ENCODE measurements at places on chromosomes 3 and 15. TPM values are rescaled to one million over a fixed set of nuclear protein-coding genes. Genes with fewer than 3 reads are reported as not detected.

GRCh38 chr3:131699001-131699400 is 196.2 kb upstream of the MRPL3 start:
- no peaks in the 10 kb centered on the region for H3K27me3 ChIP-seq
- no peaks in the 10 kb centered on the region for H3K4me1 ChIP-seq
- no peak overlapping the region for H3K27ac ChIP-seq
- H3K4me3 ChIP-seq, result no peak overlapping the region

GRCh38 chr3:149401926-149402310 is 24.5 kb upstream of the TM4SF1 start:
- H3K36me3 ChIP-seq, result no peaks in the 10 kb centered on the region
- no peak for DNase-seq
- peak overlapping the region; percentile 49 for H3K27ac ChIP-seq
- peaks cover 12% of the 10 kb centered on the region for H3K4me1 ChIP-seq
- no peak overlapping the region for H3K4me3 ChIP-seq

DNA sequence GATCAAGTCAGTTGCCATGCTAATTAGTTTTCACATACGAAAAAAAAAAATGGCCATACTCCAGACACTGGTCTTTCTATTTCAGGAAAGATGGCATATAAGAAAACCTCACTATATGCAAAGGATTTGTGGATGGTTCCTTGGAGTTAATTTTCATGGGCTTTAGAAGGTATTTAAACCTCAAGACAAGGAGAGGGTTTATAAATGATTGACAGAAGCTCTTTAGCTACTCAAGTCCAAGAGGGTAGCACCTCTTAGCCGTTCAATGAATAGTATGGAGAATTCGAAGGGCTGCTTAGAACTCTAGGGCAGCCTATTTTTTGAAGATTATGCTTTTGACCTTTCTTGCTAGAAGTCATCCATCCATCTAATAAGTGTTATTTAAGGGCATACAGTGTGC is 41.7 kb downstream of the RBMS3 start:
- H3K4me1 ChIP-seq, result peaks cover 53% of the 10 kb centered on the region
- no peak overlapping the region for H3K27ac ChIP-seq
- no peak overlapping the region for H3K4me3 ChIP-seq
- H3K36me3 ChIP-seq, result no peaks in the 10 kb centered on the region

- H3K4me1 ChIP-seq, result peaks cover 6% of the 10 kb centered on the region
- no peak overlapping the region for H3K27ac ChIP-seq
- H3K36me3 ChIP-seq, result no peaks in the 10 kb centered on the region
- no peaks in the 10 kb centered on the region for H3K27me3 ChIP-seq
- H3K4me3 ChIP-seq, result no peak overlapping the region
Measured at GRCh38 chr15:81239190-81239589, 42.5 kb downstream of the IL16 start.

DNA sequence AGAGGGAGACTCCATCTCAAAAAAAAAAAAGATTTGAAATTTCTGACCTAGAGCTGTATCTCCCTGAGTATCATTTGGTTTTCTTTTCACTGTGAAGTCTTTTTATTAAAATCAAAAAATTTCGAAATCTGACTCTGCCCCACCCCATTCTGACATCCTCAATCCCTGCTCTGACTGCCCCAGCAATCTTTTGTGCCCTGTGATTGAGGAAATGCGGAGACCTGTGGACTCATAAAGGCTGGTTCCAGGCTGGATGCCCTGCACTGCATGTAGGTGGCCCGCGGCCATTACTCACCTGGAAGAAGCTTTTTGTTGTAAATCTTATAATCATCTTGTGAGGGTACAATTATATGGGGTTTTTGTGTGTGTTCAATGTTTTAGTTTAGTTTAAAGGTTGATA is 147.3 kb upstream of the SEMA6D start:
- no peak overlapping the region for H3K4me3 ChIP-seq
- no peak for DNase-seq
- no peaks in the 10 kb centered on the region for H3K36me3 ChIP-seq
- no peak overlapping the region for H3K27ac ChIP-seq

DNA sequence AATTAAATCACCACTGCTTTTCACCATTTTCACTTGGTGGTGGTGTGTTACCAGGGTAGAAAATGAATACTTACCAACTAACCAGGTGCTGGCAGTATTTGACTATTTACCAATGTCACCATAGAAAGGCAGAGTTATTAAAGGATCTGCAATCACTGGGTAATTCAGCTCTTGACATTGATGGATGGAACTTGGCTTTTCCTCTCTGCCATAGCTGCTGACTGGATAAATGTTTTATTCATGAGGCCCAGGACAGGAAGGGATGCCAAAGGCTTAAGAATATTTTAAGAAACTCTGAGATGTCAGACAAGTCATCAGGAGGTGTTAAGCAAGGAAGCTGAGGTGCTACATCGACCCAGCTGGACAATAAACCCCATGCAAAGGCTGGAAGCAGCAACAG is 495.5 kb upstream of the CFAP20DC start:
- H3K27me3 ChIP-seq, result no peaks in the 10 kb centered on the region
- H3K36me3 ChIP-seq, result no peaks in the 10 kb centered on the region

GRCh38 chr15:63196842-63197241 is 7.4 kb downstream of the RAB8B start:
- H3K4me1 ChIP-seq, result no peaks in the 10 kb centered on the region
- H3K27ac ChIP-seq, result no peak overlapping the region
- no peak for DNase-seq
- H3K36me3 ChIP-seq, result no peaks in the 10 kb centered on the region
- H3K27me3 ChIP-seq, result no peaks in the 10 kb centered on the region
- no peak overlapping the region for H3K4me3 ChIP-seq

DNA sequence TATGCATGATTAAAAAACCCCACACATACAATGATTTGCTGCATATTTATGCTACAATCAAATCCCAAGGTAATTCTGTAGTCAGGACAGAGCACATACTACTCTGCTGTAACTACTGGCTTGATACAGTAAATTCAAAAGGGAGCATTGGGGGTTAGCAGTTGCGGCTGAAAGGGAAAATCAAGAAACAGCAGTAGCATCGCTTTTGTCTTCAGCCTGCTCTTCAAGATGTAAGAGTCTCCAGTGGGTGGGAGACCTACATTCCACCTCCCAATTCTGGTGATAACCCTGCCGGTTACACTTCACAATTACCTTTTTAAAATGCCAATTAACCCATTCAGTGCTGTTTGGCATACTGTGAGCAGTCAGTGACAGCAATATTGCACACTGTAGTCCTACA is 259.4 kb downstream of the NR2F2 start:
- no peaks in the 10 kb centered on the region for H3K36me3 ChIP-seq
- no peak overlapping the region for H3K27ac ChIP-seq
- no peaks in the 10 kb centered on the region for H3K27me3 ChIP-seq
- no peaks in the 10 kb centered on the region for H3K4me1 ChIP-seq

- DNase-seq, result peak; percentile 93
- H3K4me3 ChIP-seq, result peak within 1 kb of the TSS; percentile 72
- peak within 1 kb of the TSS; percentile 93 for H3K27ac ChIP-seq
- H3K4me1 ChIP-seq, result peaks cover 12% of the 10 kb centered on the region
Measured at GRCh38 chr3:134029734-134030378, at the start of gene SLCO2A1. TSS of gene SLCO2A1 (minus strand) at chr3:134029925. CDS start at chr3:134029802, 123 bp downstream.

DNA sequence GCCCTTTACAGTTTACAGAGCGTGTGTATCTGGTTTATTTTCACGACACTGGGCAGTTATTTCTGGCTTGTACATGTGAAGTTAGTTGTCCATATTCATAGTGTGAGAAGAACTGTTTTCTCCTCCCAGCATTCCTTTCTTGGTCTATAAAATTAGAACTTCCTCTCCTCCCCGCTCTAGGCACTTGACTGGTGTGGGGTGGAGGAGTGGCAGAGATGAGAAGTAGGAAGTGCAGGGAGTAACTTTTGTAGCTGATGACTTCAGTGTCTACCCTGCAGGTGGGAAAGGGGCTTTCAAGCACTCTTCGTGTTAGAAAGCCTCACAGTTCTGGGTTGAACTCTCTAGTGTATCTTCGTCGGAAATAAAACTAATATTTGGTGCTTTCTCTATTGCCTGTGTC is 13.4 kb downstream of the APOD start:
- no peak overlapping the region for H3K4me3 ChIP-seq
- no peak overlapping the region for H3K27ac ChIP-seq
- H3K27me3 ChIP-seq, result no peaks in the 10 kb centered on the region
- no peak for DNase-seq

GRCh38 chr3:184457329-184457728 is 77.5 kb downstream of the CHRD start:
- no peak for DNase-seq
- H3K36me3 ChIP-seq, result no peaks in the 10 kb centered on the region

DNA sequence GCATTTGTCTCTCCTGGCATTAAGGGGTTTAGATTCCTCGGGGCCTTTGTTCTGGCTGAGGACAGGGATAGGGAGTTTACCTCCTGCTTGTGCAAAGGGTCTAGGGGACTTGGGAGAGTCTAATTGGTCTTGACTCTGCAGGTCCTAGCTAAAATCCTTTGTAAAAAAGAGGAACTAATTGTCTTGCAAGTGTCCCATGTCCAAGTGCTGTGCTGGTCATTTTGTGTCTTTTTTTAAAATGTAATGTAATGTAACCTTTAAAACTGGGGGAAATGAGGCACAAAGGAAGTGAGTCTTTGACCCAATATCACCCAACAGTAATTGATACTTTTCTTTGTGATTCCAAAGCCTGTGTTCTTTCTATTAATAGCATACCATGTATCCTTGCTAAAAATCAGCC is 14.9 kb upstream of the C3orf80 start:
- no peak overlapping the region for H3K27ac ChIP-seq
- DNase-seq, result no peak
- H3K4me3 ChIP-seq, result no peak overlapping the region
- no peaks in the 10 kb centered on the region for H3K4me1 ChIP-seq

- H3K27me3 ChIP-seq, result no peaks in the 10 kb centered on the region
- no peaks in the 10 kb centered on the region for H3K36me3 ChIP-seq
- no peaks in the 10 kb centered on the region for H3K4me1 ChIP-seq
Measured at GRCh38 chr3:72018343-72018984, 233.5 kb upstream of the PROK2 start.

DNA sequence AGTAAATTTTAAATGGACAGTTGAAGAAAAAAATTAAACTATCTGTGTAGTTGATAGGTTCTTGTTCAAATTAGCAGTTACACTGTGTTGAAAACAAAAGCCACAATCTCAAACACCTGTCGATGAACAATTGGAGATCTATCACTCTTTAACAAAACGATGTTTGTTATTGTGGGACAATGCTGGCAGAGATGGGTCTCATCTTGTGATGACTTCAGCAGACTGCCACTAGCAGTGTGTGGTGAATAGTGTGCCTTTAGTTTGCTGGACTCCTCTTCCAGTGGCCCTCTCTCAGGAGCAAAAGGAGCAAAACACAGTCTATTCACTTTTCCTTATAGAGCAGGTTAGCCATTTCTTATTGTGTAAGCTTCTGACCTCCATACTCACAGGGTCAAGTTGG is 14.7 kb upstream of the TRIM59 start:
- H3K4me1 ChIP-seq, result no peaks in the 10 kb centered on the region
- DNase-seq, result no peak
- H3K4me3 ChIP-seq, result no peak overlapping the region
- no peaks in the 10 kb centered on the region for H3K36me3 ChIP-seq
- no peak overlapping the region for H3K27ac ChIP-seq

DNA sequence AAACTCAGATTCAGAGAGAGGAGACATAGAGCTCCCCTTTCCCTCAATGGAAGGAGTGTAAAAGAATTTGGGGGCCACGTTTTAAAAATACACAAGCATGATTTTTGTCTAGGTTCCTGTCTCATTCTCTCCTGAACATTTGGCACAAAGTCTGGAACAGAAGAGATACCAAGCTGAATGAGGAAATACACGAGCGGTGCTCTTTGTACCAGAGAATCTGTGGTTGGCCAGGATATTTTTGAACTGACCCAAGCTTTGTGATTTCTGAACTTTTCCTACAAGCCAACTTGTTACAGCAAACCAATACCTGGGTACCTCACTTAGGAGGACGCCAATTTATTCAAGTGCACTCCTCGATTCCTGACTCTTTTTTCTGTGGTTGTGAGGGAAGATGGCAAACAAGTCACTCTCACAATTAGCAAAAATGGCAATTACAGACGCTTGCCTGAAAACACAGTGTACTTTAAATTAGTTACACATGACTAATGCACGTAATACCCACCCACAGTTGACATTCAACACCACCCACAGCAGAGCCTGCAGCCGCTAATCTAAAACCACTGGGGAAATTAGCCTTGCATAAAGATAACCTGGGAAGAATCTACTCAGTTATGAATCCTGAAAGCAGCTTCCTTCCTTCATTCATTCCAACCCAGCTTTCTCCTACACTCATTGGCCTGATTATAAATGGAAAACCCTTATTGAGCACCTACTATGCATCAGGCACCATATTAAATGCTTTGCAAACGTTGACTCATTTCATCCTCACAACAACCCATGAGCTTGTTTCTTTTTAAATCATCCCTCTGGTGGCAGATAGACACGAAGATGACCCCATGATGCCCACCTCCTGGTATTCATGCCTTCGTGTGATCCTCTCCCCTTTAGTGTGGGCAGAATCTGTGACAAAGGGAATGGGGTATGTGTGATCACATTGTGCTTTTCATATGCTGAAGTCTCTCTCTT is 293.5 kb downstream of the KBTBD8 start:
- H3K27me3 ChIP-seq, result no peaks in the 10 kb centered on the region
- DNase-seq, result no peak
- H3K27ac ChIP-seq, result no peak overlapping the region
- no peaks in the 10 kb centered on the region for H3K36me3 ChIP-seq
- no peaks in the 10 kb centered on the region for H3K4me1 ChIP-seq

- no peak for DNase-seq
- H3K36me3 ChIP-seq, result no peaks in the 10 kb centered on the region
- H3K4me3 ChIP-seq, result no peak overlapping the region
- no peak overlapping the region for H3K27ac ChIP-seq
- no peaks in the 10 kb centered on the region for H3K4me1 ChIP-seq
Measured at GRCh38 chr15:49279521-49280456, 109.7 kb downstream of the GALK2 start.

GRCh38 chr3:113287803-113288648 is 76.7 kb downstream of the BOC start:
- no peaks in the 10 kb centered on the region for H3K27me3 ChIP-seq
- H3K36me3 ChIP-seq, result peaks cover 19% of the 10 kb centered on the region
- H3K4me3 ChIP-seq, result no peak overlapping the region

DNA sequence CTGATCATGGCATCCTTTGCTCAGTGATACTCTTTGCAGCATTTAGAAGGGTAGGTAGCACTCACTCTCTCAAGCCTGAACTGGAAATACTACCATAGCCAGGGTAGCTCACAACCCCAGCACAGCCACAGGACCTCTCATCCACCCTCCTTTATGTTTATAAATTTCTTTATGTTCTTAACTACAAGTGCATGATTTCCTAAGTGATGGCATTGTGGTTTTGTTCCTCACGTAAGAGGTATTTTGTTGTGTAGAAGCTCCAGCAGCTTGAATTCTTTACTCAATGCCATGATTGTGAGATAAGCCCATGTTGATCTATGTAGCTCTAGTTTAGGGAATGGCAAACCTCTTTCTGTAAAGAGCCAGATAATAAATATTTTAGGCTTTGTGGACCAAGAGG is 7.9 kb upstream of the RTP3 start:
- peak overlapping the region; percentile 57 for H3K27ac ChIP-seq
- H3K4me1 ChIP-seq, result peaks cover 25% of the 10 kb centered on the region
- H3K27me3 ChIP-seq, result no peaks in the 10 kb centered on the region

GRCh38 chr3:30527720-30528119 is 78.7 kb upstream of the TGFBR2 start:
- no peaks in the 10 kb centered on the region for H3K36me3 ChIP-seq
- no peak for DNase-seq
- H3K4me3 ChIP-seq, result no peak overlapping the region
- H3K4me1 ChIP-seq, result no peaks in the 10 kb centered on the region

- no peaks in the 10 kb centered on the region for H3K36me3 ChIP-seq
- H3K4me3 ChIP-seq, result no peak overlapping the region
- DNase-seq, result peak; percentile 74
Measured at GRCh38 chr3:16335772-16336645, 71.0 kb downstream of the OXNAD1 start.

OSBPL10 gene
- total RNA-seq, result 25.6 TPM

PLA2G4D gene
- not detected for total RNA-seq

NEK11 gene
- 28.2 TPM for total RNA-seq

IL17RD gene
- total RNA-seq, result 0.59 TPM

CCR4 gene
- total RNA-seq, result not detected

KPNA4 gene
- total RNA-seq, result 31.2 TPM
